ENCODE measurements at places on chromosomes 16 and 17.

- DNase-seq: peak; percentile 46
These were observed 129.6 kb downstream of the MRM1 start for GRCh38 chr17:36730857-36731490.

DNA sequence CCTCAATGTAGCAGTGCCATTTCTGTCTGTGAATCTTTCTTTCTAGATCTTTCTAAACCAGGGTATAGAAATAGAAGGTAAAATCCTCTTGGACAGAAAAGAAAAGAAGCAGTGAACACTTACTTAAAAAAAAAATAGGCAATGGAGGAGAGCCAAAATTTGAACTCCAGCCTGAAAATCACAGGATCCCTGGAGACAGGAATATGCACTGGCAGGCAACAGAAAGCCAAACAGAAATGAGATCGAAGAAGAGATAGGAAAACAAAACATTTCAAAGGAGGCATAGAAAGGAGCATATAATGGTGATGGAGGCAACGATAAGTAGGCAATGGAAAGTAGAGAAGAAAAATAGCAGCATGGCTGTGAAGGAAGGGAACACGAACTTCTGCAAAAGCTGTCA, 253.7 kb upstream of the HSBP1 start:
- no peak for DNase-seq

- no peak for DNase-seq
These were observed 9.6 kb downstream of the MYO19 start for GRCh38 chr17:36525113-36525512.

DNA sequence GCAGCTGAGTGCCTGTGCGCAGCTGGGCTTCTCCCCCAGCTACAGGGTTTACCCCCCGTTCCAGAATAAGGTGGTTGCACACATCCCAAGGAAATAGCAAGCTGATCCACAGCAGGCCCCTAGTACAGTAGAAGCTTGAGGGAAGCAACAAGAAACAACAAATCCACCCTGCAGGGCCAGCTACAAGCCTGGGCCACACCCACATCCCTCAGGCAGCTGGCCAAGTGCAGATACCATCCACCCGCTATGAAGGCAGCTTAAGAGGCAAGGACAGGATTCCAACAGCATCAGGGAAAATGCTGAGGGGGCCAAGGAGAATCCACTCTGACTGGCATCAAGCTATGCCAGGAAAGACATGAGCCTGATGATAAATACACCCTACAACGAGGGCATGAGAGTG, 66.9 kb upstream of the RCVRN start:
- no peak for DNase-seq

- DNase-seq: no peak
These were observed 1.0 kb upstream of the RRAD start for GRCh38 chr16:66926171-66926947.

DNA sequence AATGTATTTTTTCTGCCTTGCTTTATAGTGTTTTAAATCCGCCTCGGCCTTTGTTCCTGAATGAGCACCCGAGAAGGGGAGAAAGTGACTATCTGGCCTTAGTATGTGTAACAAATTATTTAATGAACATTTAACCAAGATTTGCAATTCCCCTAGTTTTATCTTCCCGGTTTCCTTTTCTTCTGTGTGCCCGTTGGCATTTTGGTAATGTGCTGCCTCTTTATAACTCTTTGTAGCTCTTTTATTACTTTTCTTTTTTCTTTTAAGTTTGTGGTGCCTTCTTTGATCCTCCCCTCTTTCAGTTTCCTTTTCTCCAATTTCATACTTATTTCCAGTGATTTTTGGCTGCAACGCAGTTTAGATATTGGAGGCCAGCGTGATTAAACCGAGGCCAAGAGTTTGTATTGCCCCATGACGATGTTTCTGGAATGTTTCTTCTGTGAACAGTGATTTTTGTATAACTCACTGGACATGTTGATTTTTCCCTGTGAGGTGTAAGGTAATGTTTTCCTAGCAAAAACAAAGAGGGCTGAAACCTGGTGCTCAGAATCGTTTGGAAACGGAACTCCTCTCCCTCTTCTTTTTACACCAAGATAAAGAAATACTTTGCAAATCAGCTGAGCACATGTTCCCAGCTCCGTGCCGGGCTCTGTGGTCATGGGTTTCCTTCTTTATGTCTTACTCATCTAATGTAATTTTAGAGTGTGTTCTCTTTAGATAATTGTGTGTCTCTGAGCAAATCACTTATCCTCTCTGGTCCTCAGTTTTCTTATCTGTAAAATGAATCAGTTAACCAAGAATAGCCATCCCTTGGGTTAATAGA, 344.3 kb downstream of the WWOX start:
- DNase-seq: no peak

DNA sequence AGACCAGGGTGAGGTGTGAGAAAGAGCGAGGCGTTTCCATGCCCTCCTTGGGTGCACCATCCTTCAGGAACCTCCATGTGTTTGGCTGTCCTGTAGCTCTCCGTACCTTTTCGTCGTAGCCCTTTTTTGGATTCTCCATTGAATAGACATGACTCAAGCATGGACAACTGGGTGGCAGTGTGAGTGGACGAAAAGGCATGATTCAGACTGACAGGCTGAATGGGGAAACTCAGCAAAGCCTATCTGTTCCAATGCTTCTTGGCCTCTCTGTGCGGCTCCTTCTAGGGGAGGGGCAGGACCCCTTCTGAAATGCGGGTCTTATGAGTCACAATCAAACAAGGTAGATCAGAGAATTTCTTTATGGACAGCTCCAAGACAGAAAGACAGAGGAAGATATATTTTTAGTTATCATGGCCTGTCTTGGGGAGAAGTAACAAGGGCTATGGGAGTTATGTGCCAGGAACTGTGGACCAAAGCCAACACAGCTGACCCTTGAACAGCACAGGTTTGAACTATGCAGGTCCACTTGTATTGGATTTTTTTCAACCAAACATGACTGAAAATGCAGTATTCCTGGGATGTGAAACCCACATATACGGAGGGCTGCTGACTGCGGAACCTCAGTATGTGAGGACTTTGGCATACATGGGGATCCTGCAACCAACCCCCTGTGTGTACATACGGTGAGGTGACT, 22.9 kb downstream of the ADORA2B start:
- no peak for DNase-seq

DNA sequence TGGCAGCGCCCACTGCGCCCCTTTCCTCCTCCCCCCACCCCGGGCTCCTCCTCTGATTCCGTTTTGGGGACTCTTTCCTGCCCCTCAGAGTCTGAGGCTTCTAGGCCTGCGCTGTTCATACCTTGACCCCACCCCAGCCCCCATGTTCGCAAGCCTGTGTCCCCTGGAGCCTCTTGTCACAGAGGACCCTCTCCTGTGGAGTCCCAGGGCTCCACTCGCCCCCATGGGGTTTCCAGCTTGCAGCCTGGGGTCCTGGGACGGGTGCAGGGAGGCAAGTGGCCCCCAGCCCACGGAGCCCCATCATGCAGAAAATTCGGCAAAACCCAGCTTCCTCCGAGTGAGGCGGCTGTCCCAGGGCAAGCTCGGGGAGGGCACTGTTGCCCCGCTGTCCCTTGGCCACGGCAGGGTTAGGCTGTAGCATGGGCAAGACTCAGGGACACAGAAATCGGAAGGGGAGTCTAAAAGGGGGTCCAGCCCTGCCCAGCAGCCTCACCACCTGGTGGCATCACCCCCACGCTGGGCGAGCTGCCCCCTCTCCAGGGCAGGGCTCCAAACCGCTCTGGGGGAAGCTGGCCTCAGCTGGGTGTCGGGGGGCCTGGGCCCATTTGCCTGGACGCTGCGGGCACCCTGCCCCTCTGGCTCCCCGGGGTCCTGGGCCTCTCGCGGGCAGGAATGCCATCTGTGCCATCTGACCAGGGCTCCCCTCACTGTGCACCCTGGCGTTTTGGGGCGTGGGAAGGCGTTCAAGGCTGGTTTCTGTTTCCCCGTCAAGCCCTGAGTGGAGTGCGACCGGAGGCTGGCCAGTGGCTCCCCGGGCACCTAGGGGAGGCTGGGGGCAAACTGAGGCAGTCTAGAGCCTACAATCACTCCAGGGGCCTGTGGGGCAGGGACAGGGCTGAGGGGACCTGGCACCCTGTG, 11.5 kb upstream of the BAHCC1 start:
- DNase-seq: no peak

GRCh38 chr17:40841246-40841645, 18.8 kb upstream of the KRT10 start:
- no peak for DNase-seq

GRCh38 chr16:15571557-15571956, 71.4 kb downstream of the MARF1 start:
- DNase-seq: no peak

DNA sequence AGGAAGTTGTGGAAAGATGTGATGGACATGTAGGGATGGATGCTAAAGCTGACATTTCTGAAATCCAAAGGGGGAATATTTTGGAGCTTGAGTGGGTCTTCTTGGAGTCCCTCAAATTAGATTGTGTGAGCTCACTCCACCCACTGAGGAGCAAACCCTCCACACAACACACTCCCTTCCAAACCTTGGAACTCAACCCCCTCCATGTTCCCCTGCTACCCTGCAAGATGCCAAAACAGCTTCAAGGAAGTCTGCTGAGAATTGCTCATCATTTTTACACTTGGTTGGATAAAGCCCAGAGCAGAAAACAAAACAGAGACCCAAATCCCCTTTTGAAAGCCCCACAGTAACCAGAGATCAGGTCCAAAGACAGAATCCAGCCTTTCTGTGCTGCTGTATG, 103.3 kb upstream of the ERCC4 start:
- DNase-seq: no peak

All from NCI-H2081 (cell line).